Mesenchymal stem cell (in vitro differentiated cells and primary cell): ENCODE measurements at places on chromosomes 2 and 18.

DNA sequence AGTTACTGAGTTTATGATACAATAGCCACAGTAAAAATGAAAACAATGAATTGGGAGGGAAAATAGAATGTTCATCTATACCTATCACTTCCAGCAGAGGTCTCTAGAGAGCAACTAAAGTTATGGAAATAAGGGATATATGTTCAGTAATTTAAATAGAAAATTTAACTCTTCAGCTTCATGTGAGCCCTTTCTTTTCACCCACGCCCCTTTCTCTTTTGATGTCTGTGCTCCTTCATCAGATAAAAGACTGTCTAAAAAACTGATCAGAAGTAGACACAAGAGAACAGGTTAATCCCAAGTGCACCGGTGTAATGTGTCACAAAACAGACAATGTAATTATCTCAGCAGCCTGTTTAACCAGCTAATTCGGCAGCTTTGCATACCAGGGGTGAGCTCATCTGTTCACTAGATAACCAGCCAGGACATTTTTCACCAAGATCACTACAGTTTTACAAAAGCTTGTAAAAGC is 238.5 kb upstream of the ERBB4 start:
- no peaks in the 10 kb centered on the region for H3K27me3 ChIP-seq
- H3K27ac ChIP-seq: no peak overlapping the region
- peak overlapping the region; percentile 48 for H3K4me3 ChIP-seq
- DNase-seq: peak; percentile 46
- H3K4me1 ChIP-seq: no peaks in the 10 kb centered on the region

DNA sequence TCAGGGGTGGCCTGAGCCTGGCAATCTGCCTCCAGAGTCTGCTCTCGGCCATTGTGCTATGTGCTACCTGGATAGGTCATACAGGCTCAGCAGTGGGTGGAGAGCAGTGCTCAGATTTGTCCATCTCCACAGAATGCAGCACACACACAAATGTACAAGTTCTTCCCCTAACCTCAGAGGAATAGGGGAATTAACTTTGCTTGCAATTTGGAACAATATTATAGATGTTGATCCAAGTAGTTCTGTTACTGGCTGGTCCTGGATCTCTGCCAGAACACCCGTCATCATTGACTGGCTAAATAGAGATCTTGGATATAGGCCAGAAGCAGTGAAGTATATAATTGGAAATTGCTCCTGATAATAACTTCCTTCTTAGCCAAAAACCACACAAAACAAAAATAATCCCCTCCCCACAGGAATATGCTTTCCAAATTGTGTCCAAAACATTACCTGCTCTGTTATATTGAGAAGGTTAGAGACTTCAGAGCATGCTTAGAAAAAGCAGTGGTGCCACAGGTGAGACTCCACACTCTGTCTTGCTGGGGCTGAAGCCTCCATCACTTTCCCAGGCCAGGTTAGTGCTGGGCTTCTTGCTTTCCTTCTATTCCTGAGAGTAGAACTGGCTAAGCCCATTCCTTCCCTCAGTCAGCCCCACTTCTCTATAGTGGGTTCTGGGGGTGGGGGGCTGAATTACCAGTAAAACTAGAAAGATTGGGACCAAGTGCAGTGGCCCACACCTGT is 38.8 kb downstream of the NCAPH start:
- no peak overlapping the region for H3K4me3 ChIP-seq
- no peak overlapping the region for H3K27ac ChIP-seq
- H3K36me3 ChIP-seq: peaks cover 17% of the 10 kb centered on the region
- DNase-seq: no peak

DNA sequence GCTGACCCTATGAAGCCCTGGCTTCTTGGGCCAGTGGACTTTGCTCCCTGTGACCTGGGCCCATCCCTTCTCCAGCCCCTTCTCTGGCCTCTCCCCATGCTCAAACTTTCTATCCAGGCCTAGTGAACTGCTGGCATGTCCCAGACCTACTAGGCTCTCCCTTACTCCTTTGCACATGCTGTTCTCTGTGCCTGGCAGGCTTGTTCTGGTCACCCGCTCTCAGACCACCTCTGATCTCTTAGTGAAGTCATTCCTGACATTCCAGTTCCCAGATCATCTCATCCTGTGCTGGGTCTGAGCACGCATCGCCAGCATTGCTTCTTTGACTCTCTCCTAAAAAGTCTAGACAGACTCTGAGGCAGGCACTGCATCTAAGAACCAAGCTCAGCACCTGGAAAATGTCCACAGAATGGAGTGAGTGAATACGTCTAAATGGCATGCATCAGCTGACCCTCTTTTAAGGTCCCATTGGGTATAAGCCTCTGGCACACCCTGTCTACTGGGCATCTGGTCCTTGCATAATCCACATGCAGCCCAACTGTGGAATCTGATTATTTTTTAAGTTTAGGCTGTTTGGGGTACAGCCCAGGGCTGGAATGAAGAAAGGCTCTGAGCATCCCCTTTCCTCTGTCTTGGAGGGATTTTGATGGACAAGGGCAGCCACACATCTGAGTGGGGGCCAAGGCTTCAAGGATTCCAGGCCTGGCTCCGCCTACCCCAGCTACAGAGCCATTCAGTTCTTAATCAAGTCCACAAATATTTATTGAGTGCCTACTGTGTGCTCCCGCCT is 130.6 kb upstream of the HAAO start:
- H3K36me3 ChIP-seq: no peaks in the 10 kb centered on the region
- peak overlapping the region; percentile 99 for H3K27ac ChIP-seq
- DNase-seq: peak; percentile 53
- no peaks in the 10 kb centered on the region for H3K27me3 ChIP-seq
- H3K4me3 ChIP-seq: no peak overlapping the region
- H3K4me1 ChIP-seq: peaks cover 50% of the 10 kb centered on the region

DNA sequence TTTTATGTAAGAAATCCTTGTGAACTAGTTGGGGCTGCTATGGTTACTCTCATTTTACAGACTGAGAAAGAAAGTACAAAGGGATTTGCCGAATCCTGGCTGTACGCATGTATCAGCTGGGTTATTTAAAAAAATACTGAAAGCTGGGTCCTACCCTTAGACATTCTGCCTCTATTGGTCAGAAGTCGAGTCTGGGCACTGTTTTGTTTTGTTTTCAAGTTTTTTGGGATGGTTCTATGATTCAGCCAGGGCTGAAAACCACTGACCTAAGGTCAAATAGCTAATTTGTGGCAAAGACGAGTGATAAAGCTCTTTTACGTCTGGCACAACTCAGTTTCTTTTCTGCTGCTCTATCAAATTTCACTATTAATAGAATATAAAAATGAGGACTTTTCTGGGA is 5.9 kb upstream of the SLC8A1 start:
- H3K36me3 ChIP-seq: no peaks in the 10 kb centered on the region
- no peak overlapping the region for H3K4me3 ChIP-seq
- no peaks in the 10 kb centered on the region for H3K27me3 ChIP-seq
- DNase-seq: peak; percentile 10
- H3K27ac ChIP-seq: no peak overlapping the region
- H3K4me1 ChIP-seq: peaks cover 2% of the 10 kb centered on the region

DNA sequence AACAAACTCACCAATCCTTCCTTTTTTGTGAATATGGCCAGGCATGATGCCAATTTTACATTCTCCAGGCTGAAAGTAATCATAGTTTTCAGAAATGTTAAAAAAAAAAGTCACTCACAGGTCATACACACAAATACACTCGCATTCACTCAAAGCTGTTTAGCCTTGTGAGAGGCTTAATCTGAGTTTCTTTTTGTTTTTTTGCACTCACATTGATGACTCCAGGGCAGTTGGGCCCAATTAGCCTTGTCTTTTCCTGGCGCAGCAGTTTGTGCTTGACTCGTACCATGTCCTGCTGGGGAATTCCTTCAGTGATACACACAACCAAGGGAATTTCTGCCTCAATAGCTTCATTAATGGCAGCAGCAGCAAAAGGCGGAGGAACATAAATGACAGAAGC is 18.0 kb downstream of the SUCLG1 start:
- no peak for DNase-seq
- peaks cover 4% of the 10 kb centered on the region for H3K4me1 ChIP-seq

- peak overlapping the region; percentile 20 for H3K4me3 ChIP-seq
- no peaks in the 10 kb centered on the region for H3K27me3 ChIP-seq
- no peaks in the 10 kb centered on the region for H3K36me3 ChIP-seq
- no peak overlapping the region for H3K27ac ChIP-seq
Observed at GRCh38 chr2:217356781-217357180, 496.9 kb upstream of the TNP1 start.

DNA sequence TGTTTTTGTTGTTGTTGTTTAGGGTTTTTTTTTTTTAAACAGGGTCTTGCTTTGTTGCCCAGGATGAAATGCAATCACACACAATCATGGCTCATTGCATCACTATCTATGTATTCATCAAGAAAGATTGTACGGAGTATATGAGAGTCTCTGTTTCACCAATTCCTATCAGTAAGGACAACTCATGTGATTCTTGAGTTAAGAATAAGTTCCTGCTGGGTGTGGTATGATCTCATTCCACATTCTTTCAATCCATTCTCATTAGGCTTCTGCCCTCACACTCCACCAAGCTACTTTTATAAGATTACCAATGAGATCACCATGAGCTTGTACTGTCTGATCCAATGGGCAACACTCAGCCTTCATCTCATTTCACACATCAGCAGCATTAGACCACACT is 9.1 kb upstream of the AP1S3 start:
- H3K27me3 ChIP-seq: no peaks in the 10 kb centered on the region
- no peak overlapping the region for H3K4me3 ChIP-seq
- no peaks in the 10 kb centered on the region for H3K4me1 ChIP-seq
- H3K27ac ChIP-seq: peak overlapping the region; percentile 73

- H3K27me3 ChIP-seq: peaks cover 16% of the 10 kb centered on the region
- no peaks in the 10 kb centered on the region for H3K36me3 ChIP-seq
- no peak for DNase-seq
- H3K4me3 ChIP-seq: no peak overlapping the region
- no peak overlapping the region for H3K27ac ChIP-seq
- H3K4me1 ChIP-seq: no peaks in the 10 kb centered on the region
Observed at GRCh38 chr18:7291046-7291445, 60.2 kb downstream of the LRRC30 start.

- H3K4me3 ChIP-seq: no peak overlapping the region
- peaks cover 1% of the 10 kb centered on the region for H3K27me3 ChIP-seq
- H3K27ac ChIP-seq: no peak overlapping the region
- DNase-seq: no peak
- peaks cover 15% of the 10 kb centered on the region for H3K4me1 ChIP-seq
Observed at GRCh38 chr2:232880764-232881351, 10.8 kb downstream of the SNORC start.

DNA sequence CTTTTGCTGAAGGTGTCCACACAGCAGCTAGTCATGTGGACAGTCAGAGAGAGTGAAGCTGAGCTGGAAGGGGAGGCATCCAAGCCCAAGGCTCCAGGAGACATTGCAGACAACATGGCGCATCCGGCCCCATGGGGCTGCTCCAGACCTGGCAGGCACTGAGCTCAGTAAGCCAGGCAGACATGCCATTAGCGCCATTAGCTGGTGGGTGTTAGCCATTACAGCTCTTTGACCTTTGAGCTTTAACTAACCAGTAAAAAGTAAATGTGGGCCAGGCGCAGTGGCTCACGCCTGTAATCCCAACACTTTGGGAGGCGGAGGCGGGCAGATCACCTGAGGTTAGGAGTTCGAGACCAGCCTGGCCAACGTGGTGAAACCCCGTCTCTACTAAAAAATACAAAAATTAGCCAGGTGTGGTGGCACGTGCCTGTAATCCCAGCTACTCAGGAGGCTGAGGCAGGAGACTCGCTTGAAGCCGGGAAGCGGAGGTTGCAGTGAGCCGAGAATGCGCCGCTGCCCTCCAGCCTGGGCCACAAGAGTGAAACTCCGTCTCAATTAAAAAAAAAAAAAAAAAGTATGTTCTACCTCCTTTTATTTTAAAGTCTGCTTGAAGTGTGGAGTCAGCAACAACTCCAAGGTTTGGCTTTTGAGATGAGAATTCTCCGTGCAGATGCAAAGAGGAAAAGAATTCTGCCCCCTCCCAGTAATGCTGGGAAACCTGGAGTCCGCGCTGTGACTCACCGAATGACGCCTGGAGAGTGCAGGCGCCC is 69.4 kb downstream of the TWSG1 start:
- peaks cover 3% of the 10 kb centered on the region for H3K4me1 ChIP-seq
- H3K27ac ChIP-seq: no peak overlapping the region
- peaks cover 27% of the 10 kb centered on the region for H3K36me3 ChIP-seq
- no peaks in the 10 kb centered on the region for H3K27me3 ChIP-seq

GRCh38 chr2:157874997-157875640 is 1.0 kb downstream of the ACVR1 start:
- peaks cover 5% of the 10 kb centered on the region for H3K4me1 ChIP-seq
- peak overlapping the region; percentile 88 for H3K27ac ChIP-seq
- peak overlapping the region; percentile 98 for H3K4me3 ChIP-seq
- no peaks in the 10 kb centered on the region for H3K27me3 ChIP-seq
- no peaks in the 10 kb centered on the region for H3K36me3 ChIP-seq
- DNase-seq: peak; percentile 82

DNA sequence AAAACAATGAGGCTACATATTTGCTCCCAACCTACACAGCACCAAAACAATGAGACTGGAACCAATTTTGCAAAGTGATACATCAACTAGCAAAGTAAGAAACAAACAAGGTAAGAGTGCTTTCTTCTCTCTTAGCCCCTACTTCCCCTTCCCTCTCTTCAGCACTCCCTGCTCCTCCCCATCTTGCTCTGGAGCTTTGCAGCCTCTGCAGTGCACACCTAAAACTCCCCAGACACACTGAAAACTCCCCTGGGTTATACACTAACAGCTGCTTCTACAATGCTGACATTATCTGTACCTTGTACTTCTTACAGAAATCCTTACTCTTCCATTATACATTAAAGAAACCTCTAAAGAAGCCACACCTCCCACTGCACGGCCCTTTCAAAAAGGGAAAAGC is 93.7 kb downstream of the RBMS1 start:
- no peak overlapping the region for H3K27ac ChIP-seq
- H3K4me3 ChIP-seq: peak overlapping the region; percentile 44
- H3K27me3 ChIP-seq: no peaks in the 10 kb centered on the region
- DNase-seq: no peak
- H3K4me1 ChIP-seq: peaks cover 5% of the 10 kb centered on the region

- no peaks in the 10 kb centered on the region for H3K36me3 ChIP-seq
- no peak overlapping the region for H3K4me3 ChIP-seq
- H3K4me1 ChIP-seq: peaks cover 5% of the 10 kb centered on the region
- no peaks in the 10 kb centered on the region for H3K27me3 ChIP-seq
- DNase-seq: no peak
Observed at GRCh38 chr2:222978850-222979249, 73.1 kb upstream of the KCNE4 start.

GRCh38 chr2:69989441-69990105 is 28.1 kb upstream of the ASPRV1 start:
- no peak overlapping the region for H3K27ac ChIP-seq
- no peaks in the 10 kb centered on the region for H3K4me1 ChIP-seq
- H3K27me3 ChIP-seq: no peaks in the 10 kb centered on the region
- peaks cover 7% of the 10 kb centered on the region for H3K36me3 ChIP-seq
- DNase-seq: no peak
- no peak overlapping the region for H3K4me3 ChIP-seq

- no peak overlapping the region for H3K27ac ChIP-seq
- no peak overlapping the region for H3K4me3 ChIP-seq
- no peaks in the 10 kb centered on the region for H3K4me1 ChIP-seq
- no peaks in the 10 kb centered on the region for H3K27me3 ChIP-seq
- H3K36me3 ChIP-seq: peaks cover 11% of the 10 kb centered on the region
Observed at GRCh38 chr18:49393011-49393410, 67.4 kb downstream of the DYM start.
